ENCODE measurements at places on chromosomes 11 and 22.

DNA sequence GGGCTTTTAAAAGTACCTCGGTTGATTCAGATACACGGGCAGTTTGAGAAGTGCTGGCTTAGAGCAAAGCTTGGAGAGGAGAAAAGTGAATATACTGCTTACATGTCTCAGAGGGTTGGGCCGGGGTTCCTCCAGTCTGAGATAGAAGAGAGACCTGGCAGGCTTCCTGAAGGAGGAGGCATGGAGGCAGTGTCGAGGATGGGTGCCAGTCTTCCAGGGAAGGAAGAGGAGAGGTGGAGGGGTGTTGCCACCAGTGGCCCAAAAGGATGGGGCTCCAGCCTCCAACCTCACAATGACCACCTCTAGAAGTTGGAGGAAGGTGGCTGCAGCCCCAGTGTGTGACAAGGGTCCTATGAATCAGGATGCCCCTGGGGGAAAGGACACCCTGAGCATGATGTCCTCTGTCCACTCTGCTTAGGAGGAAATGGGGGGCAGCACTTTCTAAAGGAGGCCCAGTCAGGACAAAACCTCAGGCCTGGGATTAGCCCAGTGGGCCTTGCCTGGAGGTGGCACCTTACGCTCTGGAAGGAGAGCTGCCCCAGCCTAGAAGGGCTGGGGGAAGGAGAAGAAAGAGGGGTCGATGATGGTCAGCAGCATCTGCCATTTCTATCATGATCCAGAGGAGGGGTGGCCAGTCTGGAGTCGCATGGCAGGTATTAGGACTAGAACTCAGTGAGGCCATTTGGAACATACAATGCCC, 65.2 kb downstream of the CD82 start:
- DNase-seq: no peak

GRCh38 chr11:43943931-43944751, 1.7 kb downstream of the C11orf96 start:
- no peak for DNase-seq

- no peak for DNase-seq
These were observed 8.8 kb upstream of the OR2AT4 start for GRCh38 chr11:75105462-75105925.

- no peak for DNase-seq
These were observed 14.6 kb upstream of the SGSM1 start for GRCh38 chr22:24791362-24791761.

DNA sequence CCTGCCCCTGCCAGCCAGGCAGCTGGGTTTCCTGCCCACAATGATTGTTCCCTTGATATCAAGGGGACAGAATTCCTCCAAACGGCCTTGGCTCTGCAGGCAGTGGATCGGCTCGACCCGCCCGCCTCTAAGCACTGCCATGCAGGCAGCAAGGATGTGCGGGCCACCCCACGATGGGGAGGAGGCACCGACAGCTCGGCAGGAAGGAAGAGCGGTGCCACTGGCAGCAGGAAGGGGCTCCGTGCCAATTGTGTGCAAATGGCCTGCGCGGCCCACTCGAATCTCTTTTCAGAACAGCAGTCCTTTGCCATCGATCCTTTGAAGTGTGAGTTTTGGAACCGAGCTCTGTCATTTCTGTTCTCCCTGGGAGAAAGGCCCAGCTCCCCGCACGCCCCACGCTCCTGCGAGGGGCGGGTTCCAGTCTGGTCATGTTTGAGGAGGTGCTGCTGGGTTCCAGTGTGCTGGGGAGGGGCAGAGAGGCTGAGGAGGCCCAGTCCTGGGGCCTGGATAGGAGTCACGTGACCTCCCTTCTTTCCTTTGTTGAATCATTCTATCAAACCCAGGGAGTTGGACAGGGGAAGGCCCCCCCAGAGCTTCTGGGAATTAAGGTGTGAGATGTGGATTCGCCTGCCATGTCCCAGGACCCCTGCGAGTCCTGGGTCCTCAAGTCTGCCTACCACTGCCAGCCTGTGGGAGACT, 406.0 kb downstream of the CTTN start:
- no peak for DNase-seq

GRCh38 chr11:20155683-20156279, 4.5 kb downstream of the DBX1 start:
- no peak for DNase-seq

DNA sequence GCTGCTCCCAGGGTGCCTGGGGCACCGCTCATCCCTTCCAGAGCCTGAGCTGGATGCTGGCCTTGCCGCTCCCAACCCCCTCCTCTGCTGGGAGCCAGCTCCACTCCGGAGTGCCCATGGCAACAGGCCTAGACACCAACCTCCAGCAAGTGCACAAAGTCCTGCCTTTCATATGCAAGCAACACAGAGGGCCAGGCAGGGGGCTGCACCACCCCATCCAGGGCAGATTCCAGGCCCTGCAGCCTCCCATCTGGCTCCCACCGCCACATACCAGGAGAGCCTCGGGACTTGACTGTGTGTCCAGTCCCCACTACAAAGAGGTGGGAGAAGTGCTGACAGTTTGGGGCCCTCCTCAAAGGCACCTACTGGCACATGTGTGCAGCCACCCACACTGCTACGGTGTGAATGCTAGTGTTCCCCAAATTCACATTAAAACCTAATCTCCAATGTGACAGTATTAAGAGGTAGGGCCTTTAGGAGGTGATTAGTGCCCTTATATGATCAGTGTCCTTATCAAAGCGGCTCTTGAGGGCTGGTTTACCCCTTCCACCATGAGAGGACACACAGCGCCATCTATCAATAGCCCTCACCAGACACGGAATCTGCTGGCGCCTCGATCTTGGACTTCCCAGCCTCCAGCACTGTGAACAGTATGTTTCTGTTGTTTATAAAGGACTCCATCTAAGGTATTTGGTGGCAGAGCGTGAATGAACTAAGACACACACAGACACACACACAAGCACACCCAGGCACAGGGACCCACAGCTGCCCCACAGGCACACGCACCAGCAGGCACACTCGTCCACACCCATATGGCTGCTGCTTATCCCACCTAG, 16.2 kb downstream of the ARVCF start:
- no peak for DNase-seq

DNA sequence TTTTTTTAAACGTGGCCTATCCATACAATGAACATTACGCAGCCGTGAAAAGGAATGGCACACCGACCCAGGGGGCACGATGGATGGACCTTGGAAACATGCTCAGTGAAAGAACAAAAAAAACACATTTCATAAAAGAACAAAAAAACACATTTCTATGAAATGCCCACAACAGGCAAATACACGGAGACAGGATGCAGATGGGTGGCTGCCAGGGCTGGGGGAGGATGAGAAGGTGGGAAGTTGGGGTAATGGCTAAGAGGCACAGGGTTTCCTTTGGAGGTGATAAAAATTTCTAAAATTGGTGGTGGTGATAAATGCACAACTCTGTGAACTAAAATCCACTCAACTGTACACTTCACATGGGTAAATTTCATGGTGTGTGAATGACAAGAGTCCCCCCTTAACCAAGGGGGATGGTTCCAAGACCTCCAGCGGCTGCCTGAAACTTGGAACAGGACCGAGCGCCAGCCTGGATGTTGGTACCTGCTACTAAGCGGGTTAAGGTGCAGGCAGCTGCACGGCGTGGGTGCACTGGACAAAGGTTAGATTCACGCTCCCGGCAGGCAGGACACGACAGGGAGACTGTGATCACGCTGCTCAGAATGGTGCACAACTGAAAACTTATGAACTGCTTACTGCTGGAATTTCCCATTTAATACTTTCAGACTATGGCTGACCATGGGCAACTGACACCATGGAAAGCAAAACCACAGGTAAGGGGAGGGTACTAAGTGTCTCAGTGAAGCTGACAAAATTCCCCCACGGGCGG, 16.5 kb downstream of the BRD1 start:
- DNase-seq: no peak

GRCh38 chr11:574632-575312, 1.5 kb upstream of the PHRF1 start:
- no peak for DNase-seq

- DNase-seq: no peak
These were observed 10.6 kb downstream of the ACAT1 start for GRCh38 chr11:108131993-108132392.

DNA sequence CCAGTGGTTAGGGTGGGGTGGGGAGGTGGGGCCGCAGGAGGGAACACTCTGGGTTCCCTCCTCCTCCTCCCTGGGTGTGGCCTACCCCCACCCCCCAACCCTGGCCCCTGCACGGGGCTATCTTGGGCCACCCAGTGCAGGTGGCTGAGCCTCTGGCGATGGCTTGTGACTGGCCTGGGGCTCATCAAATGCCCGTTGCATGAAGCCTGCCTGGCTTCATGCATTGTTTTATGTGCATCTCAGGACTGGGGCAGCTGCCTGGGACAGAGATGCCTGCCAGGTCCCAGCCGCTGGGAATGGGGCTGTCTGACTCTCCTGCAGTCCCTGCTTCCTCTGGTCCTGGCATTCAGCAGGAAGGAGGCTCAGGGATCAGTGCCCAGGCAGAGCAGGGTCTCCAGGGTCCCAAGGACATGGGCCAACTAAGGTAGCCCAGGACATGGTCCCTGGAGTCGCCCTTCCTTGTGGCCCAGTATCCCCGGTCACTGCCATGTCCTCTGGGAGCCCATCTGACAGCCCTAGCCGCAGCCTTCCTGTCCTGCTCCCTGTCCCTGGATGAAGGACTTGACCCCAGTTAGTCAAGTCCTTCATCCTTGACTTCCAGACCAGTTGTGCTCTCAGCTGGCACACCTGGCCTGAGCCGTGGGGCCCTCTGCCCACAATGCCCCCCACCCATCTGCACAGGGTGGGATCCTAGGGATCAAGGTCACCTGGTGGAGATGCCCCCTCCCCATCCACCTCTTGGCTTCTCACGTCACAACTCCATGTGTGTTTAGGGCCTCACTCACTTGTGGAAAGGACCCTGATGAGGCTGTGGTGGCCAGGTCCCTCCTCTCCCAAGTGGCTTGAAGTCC, 112.1 kb upstream of the FGF3 start:
- DNase-seq: no peak

DNA sequence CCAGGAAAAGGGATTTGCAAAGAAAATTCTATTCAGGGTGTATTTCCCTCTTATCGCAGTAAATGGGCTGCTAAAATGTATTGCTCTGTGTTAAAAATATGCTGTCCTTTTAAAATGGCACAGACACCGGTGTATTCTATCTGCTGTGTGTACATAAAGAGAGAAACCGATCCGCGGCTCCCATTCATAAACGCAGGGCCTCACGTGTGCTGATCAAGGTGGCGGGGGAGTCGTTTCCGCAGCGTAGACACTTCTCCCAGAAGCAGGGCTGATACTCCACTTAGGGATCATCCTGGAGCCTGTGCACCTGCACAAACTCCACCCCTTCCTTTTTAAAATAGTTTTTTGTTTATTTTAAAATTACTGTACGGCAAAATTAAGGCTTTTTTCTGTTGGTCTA, 26.1 kb upstream of the IGSF9B start:
- DNase-seq: no peak

DNA sequence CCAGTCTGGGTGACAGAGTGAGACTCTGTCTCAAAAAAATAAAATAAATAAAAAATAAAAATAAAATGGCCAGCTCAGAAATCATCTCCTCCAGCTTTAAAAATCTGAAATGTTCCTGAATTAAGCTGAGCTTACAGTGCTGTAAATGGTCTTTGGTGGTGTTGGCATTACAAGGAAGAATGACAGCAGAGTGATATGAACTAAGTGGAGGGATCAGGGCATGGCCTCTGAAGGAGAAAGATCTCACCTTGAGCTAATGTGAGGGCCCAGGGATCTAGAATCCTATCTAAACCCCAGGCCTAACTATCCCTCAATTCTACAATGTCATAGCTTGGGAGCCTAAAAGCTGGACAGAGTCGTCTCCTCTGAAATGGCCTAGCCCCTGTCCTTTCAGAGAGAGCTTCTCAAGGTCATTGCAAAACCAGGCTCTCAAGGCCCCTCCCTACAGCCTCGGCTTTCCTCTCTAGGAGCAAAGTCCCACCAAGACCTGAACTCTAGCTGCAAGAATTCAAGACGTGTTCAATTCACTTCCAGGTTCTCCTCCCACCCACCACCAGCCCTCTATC, 345.4 kb downstream of the BUD13 start:
- DNase-seq: no peak

DNA sequence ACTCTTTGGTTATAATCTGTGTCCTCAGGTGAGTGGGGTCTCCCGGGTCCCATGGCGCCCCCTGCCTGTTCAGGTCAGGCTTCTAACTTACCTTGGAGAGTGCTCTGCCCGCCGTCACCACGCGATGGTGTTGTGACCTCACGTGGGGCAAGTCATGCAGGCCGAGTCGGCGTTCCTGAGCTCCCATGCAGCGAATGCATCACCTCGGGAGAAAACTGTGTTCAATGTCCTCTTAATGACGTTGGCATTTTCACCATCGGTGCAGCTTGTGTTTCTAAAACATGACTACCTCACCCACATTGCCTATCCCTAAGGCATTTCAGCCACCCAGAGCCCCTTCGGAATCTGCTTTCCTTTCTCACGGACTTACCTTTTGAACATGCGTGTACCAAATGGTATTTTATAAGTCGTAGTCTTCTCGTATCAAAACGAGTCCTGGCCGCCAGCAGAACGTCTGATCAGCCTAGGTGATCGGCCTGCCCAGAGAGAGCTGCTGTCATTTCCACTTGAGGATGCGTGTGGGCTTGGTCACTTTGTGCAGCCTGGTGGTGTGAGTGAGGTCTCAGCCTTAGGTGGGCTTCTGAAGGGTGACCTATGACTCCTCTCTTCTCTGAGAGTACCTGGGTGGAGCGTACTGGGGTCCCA, 64.8 kb downstream of the TBC1D22A start:
- no peak for DNase-seq

- no peak for DNase-seq
These were observed 7.4 kb upstream of the VWCE start for GRCh38 chr11:61302550-61302949.

- DNase-seq: no peak
These were observed 48.2 kb upstream of the PARVA start for GRCh38 chr11:12329169-12329568.

DNA sequence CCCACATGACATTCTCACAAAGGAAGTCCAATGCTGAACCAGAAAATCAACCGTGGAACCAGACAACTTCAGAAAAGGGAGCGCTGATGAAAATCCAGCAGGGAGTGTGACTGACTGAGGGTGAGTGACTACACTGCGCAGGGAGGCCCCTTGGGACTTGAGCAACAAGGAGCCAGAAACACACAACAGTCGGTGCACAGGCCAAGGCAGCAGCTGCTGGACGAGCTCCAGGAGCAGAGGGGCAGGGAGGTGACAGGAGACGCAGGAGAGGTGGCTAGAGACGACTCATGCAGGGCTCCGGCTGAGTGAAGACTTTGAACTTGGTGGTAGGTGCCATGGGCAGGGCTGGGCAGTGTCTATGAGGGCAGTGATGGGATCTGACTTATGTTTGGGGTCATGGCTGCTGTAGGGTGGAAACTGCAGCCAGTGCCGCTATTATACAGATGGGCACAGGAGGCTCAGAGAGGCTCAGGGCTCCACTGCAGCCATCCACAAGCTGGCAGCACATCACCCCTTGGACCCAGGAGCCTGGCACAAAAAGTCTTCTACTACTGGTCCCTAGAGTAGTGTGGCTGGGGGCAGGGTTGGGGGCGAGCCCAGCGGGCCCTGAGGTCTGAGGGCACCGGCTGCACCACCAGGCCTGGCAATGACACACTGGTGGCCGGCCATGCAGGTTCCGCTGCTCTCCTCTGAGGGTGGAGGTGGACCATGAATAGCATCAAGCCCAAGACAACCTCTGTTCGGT, 10.3 kb upstream of the FADD start:
- DNase-seq: no peak

GRCh38 chr11:118238421-118238820, 13.6 kb upstream of the JAML start:
- DNase-seq: no peak

GRCh38 chr11:92082652-92083051, 142.0 kb upstream of the FAT3 start:
- no peak for DNase-seq

GRCh38 chr11:11022125-11022730, 164.4 kb upstream of the ZBED5 start:
- DNase-seq: no peak

GRCh38 chr11:122486793-122487495, 168.6 kb upstream of the UBASH3B start:
- DNase-seq: no peak
